ENCODE measurements at places on chromosomes 2 and 18.

DNA sequence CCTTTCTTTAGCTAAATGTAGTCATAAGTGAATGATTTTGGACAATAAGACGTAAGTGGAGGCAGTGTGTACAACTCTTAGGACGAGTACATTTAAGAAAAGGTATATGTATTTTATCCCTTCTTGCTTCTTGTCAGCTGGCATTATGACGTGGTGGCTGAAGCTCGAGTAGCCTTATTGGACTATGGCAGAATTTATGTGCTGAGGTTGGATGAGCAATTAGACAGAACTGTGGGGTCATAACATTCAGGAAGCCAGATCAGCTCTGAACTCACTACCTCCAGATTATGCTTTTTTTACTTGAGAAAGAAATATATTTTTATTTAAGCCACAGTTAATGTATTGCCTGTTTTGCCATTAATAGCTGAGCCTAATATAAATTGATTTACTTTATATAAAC, 661.5 kb downstream of the ERBB4 start:
- no peak for DNase-seq

DNA sequence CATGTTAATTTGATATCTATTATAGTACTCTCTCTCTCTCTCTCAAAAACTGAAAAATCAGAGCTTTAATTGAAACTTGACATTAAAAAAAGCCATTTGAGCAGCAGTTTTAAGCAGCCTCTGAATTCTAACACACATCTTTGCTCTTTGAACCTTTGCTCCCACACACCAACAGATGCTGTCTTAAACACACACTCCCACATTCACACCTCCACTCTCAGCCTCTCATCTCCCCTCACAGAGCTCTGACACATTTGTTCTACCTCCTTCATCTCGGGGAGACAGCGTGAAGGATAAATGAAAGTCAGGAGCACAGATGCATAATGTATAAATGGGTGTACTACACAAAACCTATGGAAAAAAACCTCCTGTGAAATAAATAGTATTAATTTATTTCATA, 95.2 kb downstream of the NAB1 start:
- no peak for DNase-seq

DNA sequence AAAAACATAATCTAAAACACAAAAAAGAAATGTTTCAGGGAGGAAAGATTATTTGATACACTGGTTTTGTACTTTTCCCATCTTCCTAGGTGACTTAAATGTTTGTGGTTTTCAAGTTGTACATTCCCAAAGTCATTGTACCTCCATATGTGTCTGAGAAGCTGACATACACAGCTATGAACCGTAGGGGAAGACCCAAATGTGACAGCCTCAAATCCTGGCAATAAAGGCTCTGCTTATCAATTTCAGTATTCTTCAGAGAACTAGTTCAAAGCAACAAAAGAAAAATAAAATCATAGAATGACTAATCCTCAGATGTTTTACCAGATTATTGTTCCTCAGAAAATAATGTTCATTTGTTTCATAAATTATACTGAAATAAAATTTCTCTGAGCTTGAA, 2.5 kb downstream of the DYNC2LI1 start:
- DNase-seq, result no peak

DNA sequence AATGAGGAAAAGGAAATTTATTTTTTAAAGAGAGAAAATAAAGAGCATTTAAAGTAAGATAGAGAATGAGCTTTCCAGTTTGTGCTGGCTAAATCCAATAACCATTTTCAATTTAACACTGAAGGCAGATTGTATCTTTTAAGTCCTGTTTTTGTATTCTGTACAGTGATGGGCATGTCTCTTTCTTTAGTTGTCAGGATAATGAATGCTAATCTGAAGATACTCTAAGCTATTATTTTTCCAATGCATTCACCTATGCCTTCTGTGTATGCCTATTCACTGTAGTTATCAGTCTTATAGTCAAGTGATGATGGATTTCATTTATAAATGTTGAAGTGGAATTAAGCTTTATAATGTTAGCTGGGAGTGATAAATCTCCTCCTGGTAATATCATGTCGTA, 101.4 kb downstream of the DYNAP start:
- no peak for DNase-seq

- DNase-seq, result no peak
Observed at GRCh38 chr18:48139431-48140347, 209.2 kb upstream of the SMAD2 start.

DNA sequence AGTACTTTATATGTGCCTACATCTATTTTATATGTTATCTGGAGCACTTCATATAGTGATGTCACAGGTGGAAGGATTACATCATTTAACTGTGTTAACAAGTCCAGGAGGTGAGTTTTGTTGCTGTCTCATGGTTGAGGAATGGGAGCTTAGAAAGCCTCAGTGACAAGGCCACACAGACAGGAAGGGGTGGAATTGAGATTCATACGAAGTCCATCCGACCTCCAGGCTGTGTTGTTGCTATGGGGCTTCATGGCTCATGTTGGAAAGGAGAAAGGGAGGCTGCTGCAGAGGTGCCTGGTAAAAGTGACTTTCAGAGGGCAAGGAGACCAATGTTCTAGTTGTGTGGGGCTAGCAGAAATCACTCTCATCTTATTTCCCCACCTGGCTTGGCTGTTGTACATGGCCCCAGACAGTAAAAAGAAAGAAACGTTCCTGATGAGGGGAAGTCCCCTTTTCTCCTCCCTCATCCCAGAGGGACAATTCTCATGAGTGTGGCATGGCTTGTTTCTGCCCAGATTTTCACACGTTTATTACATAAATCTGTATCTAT, 31.0 kb upstream of the GREB1 start:
- DNase-seq, result no peak

DNA sequence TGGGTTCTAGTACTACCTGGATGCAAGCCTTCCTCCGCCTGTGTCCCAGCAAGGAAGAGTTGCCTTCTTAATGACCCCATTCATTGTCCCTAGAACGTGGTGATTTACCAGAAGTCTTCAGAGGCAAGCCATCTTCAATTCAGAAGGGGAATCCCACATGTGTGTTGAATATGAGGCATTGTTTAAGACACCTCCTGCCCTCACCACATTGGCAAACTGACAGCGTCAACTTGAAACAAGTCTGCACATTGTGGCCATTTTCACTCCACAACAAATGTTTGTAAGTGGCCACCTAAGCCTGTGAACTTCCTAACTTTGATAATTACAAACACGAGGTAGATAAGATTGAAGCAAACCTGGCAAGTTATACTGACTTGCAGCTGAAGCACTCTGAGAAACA, 83.7 kb downstream of the TCF7L1 start:
- DNase-seq, result no peak

DNA sequence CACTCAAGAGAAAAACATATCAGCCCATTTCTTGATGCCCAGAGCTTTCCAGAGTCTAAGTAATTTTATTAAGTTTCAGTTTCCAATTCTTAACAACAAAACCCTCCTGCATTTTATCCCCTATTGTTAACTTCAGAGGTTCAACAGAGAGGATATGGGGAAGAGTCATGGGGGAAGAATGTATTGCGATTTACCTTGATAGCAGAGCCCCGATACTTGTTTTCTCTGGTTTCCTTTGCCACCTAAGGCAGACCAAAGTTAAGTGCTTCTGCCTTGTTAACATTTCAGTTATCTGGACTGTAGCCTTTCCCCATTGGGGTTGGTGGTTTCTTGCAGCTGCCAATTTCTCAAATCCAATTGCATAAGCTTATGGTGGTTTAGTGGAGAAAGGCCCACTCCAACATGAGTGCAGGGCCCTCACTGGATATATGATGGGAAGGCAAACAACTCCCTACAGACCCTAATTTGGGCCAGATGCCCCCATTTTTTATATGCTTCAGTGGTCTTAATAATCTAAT, 82.0 kb upstream of the ITGB6 start:
- DNase-seq, result no peak

GRCh38 chr2:238267884-238268680, 20.3 kb downstream of the PER2 start:
- no peak for DNase-seq

DNA sequence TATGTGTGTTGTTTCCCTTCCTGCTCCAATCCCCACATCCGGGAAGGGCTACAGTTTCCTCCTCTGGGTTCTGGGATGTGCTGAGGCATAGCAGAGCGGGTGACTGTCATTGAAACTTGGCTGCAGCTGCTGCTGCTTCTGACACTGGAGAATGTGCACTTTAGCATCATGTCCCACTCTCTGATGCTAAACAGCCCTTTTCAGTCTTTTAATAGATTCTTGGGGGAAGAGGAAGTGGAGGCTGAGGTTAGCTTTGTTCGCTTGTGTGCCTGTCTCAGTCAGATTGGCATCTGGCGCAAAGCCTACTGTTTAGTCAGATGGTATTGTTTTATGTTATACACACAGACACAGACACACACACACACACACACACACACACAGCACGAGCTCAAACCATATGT, 136.5 kb upstream of the RND3 start:
- no peak for DNase-seq

GRCh38 chr2:26442707-26443106, 35.2 kb downstream of the OTOF start:
- no peak for DNase-seq

- no peak for DNase-seq
Observed at GRCh38 chr2:74548900-74549826, 4.6 kb downstream of the LOXL3 start.

DNA sequence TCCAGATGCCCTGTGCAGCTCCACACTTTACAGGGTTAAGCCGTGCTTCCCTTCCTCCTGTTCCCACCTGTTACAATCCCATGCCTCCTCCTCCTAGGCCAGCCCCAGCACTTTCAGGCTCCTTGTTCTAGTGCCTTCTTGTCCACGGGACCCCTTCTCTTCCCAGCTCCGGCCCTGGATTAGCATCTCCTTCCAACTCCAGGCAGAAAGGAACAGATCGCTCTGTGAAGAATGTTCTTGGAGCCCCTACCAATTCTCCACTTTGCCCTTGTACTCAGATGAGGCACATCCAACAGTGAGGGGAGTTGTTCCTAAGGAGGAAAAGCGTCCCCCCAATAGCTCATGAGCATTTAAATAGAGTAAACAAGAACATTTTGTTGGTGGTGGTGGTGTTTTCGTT, 72.7 kb downstream of the CABLES1 start:
- DNase-seq, result no peak

GRCh38 chr2:100178085-100178788, 35.8 kb upstream of the AFF3 start:
- DNase-seq, result no peak

- DNase-seq, result no peak
Observed at GRCh38 chr2:196607073-196607472, 32.4 kb upstream of the CCDC150 start.

DNA sequence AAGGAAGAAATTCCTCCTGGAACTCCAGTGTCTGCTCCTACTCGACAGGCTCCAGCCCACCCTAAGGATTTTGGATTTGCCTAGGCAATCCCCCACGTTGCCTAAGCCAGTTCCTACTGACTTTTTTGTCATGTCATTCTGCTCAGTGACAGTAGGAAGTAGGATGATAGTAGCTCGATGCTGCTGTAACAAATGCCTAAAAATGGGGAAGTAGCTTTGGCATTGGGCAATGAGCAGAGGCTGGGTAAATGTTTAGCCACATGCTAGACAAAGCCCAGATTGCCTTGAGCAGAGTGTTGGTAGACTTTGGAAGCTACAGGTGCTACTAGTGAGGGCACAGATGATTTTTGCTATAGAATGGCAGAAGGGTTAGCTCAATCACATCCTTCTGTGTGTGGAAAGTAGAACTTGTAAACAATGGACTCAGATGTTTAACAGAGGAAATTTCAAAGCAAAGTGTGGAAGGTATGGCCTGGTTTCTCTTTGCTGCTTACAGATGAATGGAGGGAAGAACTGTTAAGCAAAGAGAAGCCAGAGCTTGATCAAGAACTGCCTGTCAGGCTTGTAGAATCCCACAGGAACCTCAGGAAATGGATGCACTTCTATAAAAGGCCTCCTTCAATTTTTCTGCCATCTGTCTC, 154.8 kb downstream of the RNF144A start:
- DNase-seq, result no peak

- no peak for DNase-seq
Observed at GRCh38 chr18:31610286-31611205, 18.9 kb downstream of the TTR start.

GRCh38 chr2:190792956-190793888, 87.4 kb upstream of the GLS start:
- DNase-seq, result no peak

- DNase-seq, result no peak
Observed at GRCh38 chr2:4715065-4715464, 977.1 kb upstream of the SOX11 start.

DNA sequence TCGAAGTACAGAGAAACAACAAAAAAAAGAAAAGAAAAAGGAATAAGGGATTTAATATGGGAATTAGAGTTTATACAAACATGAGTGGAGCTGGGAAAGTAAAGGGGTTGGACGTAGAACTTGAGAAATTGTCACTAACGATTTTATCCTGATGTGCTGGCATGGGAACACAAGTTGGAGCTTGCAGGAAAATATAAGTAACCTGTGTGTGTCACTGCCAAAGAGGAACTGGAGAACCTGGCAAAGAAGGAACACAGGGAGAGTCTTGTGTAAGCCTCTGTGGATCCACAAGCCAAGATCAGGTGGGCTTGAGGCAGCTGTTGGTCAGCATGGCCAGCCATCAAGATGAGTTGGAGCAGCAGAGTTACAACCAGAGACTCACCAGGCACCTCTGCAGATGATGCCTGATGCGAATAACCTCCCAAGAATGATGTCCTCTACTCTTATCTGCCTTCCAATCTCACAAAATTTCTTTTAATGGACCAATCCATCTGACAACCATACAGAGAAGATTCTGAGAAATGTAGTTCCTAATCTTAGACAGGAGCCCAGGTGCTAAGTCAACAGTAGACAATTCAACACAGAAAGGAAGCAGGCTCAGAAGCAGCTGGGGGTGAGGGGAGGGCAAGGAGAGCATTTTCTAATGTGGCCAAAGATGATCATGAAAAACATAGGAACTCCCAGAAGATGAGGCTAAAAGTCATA, 77.0 kb upstream of the SPOPL start:
- DNase-seq, result no peak

DNA sequence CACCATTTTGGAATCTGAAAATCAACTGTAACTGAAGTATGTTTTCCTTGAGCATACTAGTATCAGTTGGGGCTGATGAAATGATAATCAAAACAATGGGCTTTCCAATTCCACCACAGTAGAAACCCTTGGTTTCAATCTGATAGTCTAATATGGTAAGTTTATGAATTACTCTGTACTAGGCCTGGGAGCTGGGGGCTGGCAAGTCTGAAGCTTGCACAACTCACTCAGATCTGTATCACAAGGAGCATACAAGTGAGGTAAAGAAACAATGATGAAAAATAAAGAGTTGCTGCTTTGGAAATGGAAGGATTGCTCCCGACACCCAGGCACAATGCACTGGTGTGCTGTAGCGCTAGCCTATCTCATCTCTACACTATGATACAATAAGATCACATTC, 19.4 kb downstream of the ZEB2 start:
- DNase-seq, result no peak

DNA sequence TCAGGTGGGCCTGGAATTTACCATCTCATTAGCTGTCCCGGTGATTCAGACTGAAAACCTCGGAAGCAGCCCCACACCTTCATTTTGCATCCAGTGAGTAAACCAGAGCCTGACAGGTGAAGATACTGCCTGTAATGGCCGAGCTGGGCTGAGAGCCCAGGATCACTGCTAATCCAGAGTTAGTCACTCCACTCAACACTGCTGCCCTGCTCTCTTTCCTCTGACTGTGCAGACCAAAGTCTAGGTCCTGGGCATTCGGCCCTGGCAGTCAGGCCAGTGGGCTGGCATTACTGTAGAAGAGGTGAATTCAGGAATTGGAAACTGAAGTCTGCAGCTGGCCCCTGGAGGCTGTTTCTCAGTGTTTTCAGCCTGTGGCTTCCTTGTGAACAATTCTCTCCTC, 44.3 kb downstream of the TMEM17 start:
- DNase-seq, result no peak
